GM23338 (cell line): ENCODE measurements at places on chromosomes 7 and 10. TPM values are rescaled to one million over a fixed set of nuclear protein-coding genes. Genes with fewer than 3 reads are reported as not detected.

- H3K27me3 ChIP-seq: no peaks in the 10 kb centered on the region; the same call in 1 of the 2 replicates
- H3K27ac ChIP-seq: no peak overlapping the region
- no peaks in the 10 kb centered on the region for H3K4me1 ChIP-seq
- no peaks in the 10 kb centered on the region for H3K36me3 ChIP-seq
- H3K4me3 ChIP-seq: no peak overlapping the region
- DNase-seq: no peak
Measured at GRCh38 chr7:113060100-113060499, 26.5 kb downstream of the GPR85 start.

GRCh38 chr7:157020514-157021070 lies 10.1 kb upstream of the MNX1 start:
- peak; percentile 56 for DNase-seq
- H3K4me1 ChIP-seq: peaks cover 60% of the 10 kb centered on the region
- H3K27ac ChIP-seq: no peak overlapping the region

GRCh38 chr7:129657363-129657762 lies 45.8 kb downstream of the NRF1 start:
- no peak for DNase-seq
- peaks cover 43% of the 10 kb centered on the region for H3K36me3 ChIP-seq
- no peaks in the 10 kb centered on the region for H3K27me3 ChIP-seq
- peaks cover 3% of the 10 kb centered on the region; the same call in 1 of the 2 replicates for H3K4me1 ChIP-seq

DNA sequence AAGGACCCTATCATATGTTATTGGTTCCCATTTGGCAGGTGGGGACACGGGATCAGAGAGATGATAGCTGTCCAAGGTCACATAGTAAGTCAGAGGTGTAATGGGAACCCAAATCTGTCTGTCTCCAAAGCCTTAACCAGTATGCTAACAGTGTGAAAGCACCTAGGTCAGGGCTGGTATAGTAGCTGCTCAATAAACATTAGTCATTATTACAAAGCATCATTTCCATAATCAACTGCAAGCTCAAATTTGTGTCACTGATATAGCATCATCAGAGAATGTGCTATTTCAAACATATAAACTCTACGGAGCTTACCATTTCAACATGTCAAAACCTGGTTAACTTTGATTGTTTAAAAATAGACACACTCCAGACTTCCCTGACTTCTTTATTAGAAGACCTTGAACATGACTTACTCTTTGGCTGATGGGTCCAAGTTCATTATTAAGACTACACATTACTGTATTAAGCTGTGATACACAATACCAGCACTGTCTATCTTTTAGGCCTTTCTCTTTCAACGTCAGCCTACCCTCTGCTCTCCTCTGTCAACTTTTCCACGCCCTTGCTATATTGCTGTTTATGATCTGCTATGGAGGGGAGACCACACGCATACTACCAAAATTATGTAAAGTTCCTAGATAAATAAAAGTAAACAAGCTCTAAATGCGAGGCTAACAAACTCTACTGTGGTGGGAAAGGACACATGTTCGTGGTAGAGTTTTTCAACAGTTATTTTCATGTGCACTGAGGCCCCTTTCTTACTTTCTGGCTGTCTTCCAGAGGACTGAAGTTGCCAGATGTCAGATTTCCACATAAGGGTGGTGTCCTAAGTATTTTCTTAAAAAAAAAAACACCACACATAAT lies 33.6 kb downstream of the DNMBP start:
- no peak overlapping the region for H3K4me3 ChIP-seq
- H3K27me3 ChIP-seq: no peaks in the 10 kb centered on the region
- H3K4me1 ChIP-seq: no peaks in the 10 kb centered on the region
- no peaks in the 10 kb centered on the region for H3K36me3 ChIP-seq
- no peak for DNase-seq
- H3K27ac ChIP-seq: no peak overlapping the region

GRCh38 chr10:121654021-121654545 lies 55.8 kb upstream of the FGFR2 start:
- no peak overlapping the region for H3K27ac ChIP-seq
- DNase-seq: no peak
- H3K4me3 ChIP-seq: no peak overlapping the region
- no peaks in the 10 kb centered on the region for H3K4me1 ChIP-seq

GRCh38 chr7:116726713-116727431 lies 54.9 kb downstream of the MET start:
- H3K4me1 ChIP-seq: 0 out of 2 replicates have a peak, but pooled peaks cover 4% of the 10 kb centered on the region
- H3K27ac ChIP-seq: no peak overlapping the region
- DNase-seq: no peak
- H3K27me3 ChIP-seq: no peaks in the 10 kb centered on the region

DNA sequence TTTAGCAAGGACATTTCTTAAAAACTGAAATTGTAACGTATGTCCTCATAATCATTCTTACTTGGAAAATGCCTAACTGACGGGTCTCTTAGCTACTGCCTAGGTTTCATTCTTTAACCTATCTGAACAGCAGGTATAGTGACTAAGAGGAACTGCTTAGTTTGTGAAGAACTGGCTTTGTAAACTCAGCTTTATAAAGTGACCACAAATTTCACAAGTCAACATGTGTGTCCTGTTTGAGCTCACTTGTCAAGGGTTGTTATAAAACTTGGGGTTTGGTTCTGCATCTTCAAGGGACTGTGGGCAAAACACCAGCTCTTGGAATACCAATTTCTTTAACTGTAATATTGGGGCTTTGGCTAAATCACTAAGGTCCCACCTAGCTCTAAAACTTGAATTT lies 32.2 kb downstream of the MRPS33 start:
- no peak overlapping the region for H3K27ac ChIP-seq
- no peak for DNase-seq
- H3K4me3 ChIP-seq: no peak overlapping the region
- H3K4me1 ChIP-seq: no peaks in the 10 kb centered on the region
- H3K27me3 ChIP-seq: no peaks in the 10 kb centered on the region
- H3K36me3 ChIP-seq: no peaks in the 10 kb centered on the region

OR2A5 gene
- total RNA-seq: not detected in 2 replicates
